ENCODE measurements at places on chromosomes 6 and 20.

DNA sequence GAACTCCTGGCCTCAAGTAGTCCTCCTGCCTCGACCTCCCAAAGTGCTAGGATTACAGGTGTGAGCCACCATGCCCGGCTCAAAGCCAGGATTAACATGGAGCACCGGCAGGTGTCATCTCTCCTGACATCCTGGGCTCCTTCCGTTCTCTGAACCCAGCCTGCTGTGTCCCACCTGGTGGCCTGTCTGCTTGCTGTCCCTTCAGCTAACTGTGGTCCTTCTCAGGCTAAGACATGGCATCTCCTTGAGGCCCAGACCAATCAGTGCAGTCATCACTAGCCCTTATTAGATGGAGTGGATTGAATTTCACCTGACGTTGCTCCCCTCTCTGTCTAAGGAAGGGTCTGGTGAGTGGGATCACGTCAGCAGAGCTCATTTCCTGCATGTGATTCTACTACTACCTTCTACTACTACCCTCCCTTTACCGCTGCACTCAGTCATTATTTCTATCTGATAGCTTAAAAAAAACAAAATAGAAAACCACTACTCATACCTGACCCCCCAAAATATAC, 28.0 kb upstream of the SYNJ2 start:
- no peak for DNase-seq

- DNase-seq = no peak
Observed at GRCh38 chr6:125432963-125433362, 131.2 kb upstream of the HDDC2 start.

DNA sequence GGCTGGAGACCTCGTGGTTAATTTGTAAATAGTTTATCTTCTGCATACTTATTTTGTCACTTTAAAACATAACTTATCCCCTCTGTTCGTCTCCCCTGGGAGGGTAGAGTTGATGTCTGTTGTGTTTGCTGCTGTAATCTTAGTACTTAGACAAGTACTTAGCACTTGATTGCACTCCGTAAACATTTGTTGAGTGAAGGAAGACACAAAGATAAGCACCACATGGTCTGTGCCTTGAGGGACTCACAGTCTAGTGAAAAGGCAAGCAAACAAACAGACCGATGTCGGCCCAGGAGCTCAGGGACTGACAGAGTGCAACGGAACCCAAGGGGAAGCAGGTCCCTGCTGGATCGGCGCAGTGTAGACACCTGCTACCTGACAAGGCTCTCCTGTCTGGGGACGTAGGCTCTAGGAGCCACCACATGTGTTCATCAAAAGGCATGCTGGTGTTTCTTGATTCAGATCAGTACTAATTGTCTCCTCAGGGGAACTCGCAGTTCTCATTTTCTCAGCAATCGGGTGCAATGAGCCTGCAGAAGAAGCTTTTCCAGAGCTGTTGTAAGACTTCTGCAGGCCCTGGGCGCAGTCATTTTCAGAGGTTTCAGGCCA, 31.4 kb downstream of the EDN3 start:
- no peak for DNase-seq

DNA sequence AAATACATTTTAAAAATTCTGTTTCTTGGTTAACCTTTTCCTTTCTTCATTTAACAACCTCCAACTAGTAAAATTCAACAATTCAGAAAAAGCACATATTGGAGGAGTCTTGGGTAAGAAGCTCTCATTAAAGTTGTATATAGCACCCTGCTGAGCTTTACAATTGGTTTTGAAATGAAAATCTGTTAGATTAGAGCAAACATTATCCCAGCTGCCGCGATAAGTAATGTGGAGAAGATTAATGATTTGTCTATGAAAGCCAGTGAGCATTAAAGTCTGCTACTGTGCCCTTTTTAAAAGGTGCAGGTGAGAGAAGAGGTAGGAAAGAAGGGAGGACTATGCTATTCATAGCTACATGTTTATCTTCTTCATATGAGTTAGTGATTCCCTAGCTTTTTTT, 201.5 kb downstream of the ZFAND3 start:
- DNase-seq = no peak

DNA sequence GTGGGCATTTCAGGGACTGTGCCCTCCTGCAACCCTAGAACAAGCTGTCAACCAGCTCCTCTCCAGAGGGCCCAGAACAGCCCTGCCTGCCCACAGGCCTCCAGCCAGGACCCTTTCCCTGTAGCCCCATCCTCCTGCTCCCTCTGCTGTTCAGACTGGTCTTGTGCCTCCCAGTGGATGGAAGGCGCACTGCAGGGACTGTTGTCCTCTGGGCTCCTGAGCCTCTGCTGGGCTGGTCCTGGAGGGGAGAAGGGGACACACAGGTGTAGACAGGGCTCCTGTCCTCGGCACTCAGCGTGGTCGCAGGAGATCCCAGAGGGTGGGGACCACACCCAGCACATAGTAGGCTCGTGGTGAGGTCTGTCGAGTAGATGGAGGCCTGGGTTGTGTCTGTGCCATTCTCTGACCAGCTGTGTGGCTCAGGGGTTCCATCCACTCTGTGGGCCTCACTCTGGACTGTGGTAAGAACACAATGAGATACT, 11.5 kb downstream of the ITPR3 start:
- peak; percentile 37 for DNase-seq

DNA sequence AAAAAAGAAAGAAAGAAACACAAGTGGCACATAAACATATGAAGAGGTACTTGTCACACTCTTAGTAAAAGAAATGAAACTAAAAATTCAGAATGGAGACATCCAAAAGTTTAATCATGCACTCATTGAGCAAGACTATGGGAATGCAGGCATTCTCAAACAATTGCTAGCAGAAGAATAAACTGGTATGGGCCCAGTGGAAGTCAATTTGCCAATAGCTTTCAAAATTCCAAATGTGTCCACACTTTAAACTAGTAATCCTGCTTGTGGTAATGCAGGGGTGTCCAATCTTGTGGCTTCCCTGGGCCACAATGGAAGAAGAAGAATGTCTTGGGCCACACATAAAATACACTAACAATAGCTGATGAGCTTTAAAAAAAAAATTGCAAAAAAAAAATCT, 97.4 kb downstream of the EPB41L2 start:
- no peak for DNase-seq

DNA sequence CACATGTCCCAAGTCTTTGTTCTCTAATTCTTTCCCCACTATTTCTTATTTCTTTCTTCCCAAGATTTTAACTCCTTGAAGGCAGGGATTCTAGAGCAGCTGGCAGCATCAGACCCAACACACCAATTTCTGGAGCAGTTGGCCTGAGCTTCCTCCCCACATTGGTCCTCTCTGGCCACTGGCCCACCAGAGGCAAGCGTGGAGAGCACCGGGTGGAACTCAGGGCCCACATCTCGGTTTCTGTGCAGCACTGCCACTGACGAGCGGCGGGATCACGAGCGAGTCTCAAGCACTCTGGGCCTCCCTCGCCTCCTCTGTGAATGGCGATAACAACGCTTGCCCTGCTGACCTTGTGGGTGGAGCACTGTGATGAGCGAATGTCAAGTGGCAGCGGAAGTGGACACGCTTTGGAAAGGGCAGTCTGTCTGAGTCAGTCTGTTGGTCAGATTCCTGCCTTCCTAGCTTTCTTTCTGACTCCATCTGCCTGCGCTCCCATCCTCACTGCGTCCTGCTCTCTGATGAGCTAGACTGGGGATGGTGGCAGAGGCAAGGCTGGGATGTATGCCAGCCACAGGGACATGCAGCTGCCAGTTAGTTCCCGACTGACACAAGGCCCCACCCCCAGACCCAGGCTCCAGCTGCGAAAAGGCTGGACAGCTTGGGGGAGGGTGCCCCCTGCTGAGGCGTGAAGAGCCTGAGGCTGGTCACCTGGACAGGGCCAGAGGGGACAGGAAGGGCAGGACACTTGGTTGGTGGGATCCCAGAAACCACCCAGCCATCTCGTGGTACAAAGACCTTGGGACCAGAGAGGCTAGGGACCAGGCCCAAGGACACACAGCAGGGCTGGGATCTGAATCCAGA, 4.5 kb upstream of the SPDEF start:
- DNase-seq = no peak

DNA sequence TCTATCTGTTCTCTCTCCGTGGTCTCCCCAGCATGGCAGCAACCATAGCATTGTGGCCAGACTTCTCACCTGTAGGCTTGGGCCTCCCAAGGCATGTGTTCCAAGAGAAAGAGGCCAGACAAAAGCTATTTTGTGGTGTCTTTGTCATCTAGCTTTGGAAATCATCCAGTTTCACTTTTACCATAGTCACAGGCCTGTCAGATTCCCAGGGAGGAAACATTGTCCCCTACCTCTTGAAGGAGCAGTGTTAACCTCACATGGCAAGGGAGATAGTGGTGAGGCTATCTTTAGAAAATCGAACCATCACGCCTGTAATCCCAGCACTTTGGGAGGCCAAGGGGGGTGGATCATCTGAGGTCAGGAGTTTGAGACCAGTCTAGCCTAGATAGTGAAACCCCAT, 42.3 kb upstream of the RALGAPA2 start:
- DNase-seq = no peak

GRCh38 chr6:43758617-43759050, 11.4 kb upstream of the VEGFA start:
- DNase-seq = no peak

GRCh38 chr20:10060226-10060625, 25.4 kb downstream of the ANKEF1 start:
- no peak for DNase-seq

DNA sequence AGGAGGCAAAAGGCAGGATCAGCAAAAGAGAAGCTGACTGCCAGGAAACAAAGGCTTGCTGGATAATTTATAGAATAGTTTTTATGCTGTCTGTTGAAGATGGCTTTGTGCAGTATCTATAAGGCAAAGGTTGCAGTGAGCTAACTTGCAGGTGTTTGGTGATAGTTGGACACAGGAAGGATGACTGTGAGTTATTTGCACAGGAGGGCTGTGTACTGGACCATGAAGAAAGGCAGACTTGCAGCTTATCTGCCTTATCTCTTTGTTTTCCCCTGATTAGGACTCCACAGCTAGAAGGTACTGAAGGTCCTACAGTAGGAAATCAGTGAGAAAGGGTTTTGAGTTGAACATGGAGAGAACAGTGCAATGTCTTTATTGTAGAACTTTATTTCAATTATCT, 2.1 kb downstream of the BTN1A1 start:
- DNase-seq = no peak

- DNase-seq = no peak
Observed at GRCh38 chr6:105401247-105402089, 1.4 kb downstream of the PREP start.

DNA sequence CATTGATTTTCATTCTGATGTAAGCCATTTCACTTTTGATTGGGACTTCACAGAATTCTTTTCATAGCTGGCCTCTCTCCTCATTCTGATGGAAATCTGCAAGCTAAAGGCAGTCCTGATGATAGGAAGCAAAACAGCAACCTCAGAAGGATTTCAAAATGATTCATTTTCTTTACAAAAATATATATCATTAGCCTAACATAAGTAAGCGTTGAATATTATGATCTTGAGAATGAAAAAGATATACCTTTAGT, 143.1 kb upstream of the GJE1 start:
- no peak for DNase-seq

DNA sequence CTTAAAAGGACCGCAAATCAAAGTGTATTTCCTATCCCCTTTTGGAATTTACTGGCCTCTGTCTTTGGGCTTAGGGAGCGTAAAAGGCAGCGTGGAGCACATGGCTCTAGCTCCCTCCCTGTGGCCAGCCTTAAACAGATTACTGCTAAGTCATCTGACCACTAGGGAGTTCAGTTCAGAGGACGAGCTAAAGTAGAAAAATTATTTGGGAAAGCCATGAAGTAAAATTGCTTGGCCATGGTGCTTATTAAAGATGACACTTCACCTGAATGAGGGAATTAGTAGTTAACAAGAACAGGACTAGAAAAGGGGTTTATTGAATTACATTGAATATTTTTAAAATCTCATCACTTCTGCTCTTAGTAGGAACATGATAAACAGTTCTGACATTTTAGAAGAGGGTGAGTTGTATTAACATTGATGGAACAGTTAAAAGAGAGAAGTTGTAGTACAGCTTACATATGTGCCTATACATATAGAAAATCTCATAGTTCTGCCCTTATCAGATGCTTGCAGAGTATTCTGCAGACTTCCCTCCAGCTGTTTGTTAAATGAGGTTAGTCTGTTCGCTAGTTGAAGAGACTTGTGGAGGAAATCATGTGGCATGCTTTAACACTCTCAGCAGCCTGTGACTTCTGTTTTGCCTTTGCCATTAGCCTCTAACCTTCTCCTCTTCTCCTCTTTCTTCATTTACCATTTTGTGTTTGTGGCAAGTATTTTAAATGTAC, 31.2 kb upstream of the MAPK13 start:
- DNase-seq = no peak

All from HCT116 (cell line).